ENCODE measurements at places on chromosomes 6 and 20. TPM values are rescaled to one million over a fixed set of nuclear protein-coding genes. Genes with fewer than 3 reads are reported as not detected.

VARS1 gene
- total RNA-seq, result 176 TPM

- peaks cover 11% of the 10 kb centered on the region for H3K4me1 ChIP-seq
- no peaks in the 10 kb centered on the region for H3K36me3 ChIP-seq
- no peak for DNase-seq
- no peak overlapping the region for H3K27ac ChIP-seq
- peaks cover 12% of the 10 kb centered on the region for H3K27me3 ChIP-seq
Observed at GRCh38 chr20:45449528-45449927, 20.0 kb upstream of the WFDC2 start.

MED20 gene
- 19.8 TPM for total RNA-seq

DNA sequence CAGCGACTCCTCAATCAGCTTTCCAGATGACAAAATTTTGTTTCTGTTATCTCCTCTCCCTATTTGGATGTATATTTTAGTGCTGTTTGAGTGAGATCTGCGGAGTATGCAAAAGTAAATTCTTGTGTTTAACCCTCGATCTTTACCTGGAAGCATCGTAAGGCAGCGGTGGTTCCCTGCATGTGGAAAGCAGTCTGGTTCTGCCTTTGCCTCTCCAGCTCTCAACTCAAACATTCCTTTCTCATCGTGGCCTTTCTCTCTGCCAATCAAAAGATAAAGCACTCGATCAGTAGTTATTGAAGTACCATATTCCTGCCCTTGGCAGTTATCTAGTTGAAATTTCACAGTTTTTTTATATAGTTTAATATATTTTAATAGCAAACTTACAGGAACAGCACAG is 44.0 kb upstream of the BTN3A2 start:
- H3K4me1 ChIP-seq, result peaks cover 20% of the 10 kb centered on the region
- peaks cover 2% of the 10 kb centered on the region for H3K36me3 ChIP-seq
- peaks cover 50% of the 10 kb centered on the region for H3K27me3 ChIP-seq
- peak overlapping the region; percentile 64 for H3K27ac ChIP-seq

- DNase-seq, result no peak
- H3K36me3 ChIP-seq, result no peaks in the 10 kb centered on the region
- H3K27me3 ChIP-seq, result no peaks in the 10 kb centered on the region
- H3K4me3 ChIP-seq, result no peak overlapping the region
Observed at GRCh38 chr6:15947923-15948322, 181.0 kb upstream of the MYLIP start.

Measured in activated naive CD8-positive, alpha-beta T cell treated with anti-CD3 and anti-CD28 coated beads for 36 hours (primary cell).